ENCODE measurements at places on chromosomes 2 and 18. TPM values are rescaled to one million over a fixed set of nuclear protein-coding genes. Genes with fewer than 3 reads are reported as not detected.

DNA sequence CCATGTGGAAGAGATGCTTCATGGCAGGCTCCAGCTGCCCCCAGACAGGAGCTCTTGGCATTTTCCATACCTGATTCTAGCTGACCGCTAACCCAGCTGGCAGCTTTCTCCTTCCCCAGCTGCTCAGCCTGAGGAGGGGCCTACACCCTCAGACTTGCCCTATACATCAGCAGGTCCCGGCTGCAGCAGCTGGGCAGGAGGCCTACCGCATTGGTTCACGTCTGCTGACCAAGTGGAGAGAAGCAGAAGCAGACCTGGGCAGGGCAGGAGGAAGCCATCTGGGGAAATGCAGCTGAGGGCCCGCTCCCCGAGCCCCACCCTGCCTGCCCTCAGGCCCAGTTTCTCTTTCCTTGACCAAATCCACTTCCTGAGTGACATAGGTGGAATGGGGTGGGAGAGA lies 50.7 kb downstream of the LBH start:
- H3K27me3 ChIP-seq: no peaks in the 10 kb centered on the region
- H3K27ac ChIP-seq: no peak overlapping the region
- no peak for DNase-seq
- H3K4me1 ChIP-seq: peaks cover 13% of the 10 kb centered on the region
- no peak overlapping the region for H3K4me3 ChIP-seq

C1GALT1C1L gene
- total RNA-seq: 0.74 TPM

DNA sequence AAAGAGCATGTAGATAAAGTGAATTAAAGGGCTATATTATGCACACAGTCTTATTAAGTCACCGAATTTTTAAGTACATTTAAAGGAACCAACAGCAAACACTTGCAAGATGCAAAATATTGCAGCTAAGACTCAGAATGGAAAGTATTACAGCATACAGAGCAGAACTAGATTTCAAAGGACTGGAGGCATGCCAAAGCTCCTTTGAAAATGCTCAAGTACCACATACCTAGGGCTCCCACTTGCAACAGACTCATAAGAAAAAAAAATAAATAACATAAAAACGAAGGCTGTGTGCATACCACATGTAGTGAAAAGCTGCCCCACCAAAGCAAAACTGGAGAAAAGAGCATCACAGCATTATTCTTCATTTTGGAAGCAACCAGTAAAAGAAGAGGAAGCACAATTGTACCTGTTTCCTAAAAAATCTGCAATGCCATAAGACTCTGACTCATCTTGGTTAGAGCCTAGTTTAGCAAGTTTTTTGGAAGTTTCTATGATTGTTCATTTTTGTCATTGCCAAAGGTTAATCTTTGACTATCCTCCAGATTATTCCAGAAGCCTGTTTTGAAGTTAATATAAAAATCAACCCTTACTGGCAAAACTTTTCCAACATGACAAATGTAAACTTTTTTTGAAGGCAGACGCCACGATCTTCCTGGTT lies 306.0 kb upstream of the COL3A1 start:
- H3K36me3 ChIP-seq: no peaks in the 10 kb centered on the region
- no peak for DNase-seq
- no peaks in the 10 kb centered on the region for H3K4me1 ChIP-seq
- H3K4me3 ChIP-seq: no peak overlapping the region
- no peaks in the 10 kb centered on the region for H3K27me3 ChIP-seq

UGT1A3 gene
- total RNA-seq: not detected

DNA sequence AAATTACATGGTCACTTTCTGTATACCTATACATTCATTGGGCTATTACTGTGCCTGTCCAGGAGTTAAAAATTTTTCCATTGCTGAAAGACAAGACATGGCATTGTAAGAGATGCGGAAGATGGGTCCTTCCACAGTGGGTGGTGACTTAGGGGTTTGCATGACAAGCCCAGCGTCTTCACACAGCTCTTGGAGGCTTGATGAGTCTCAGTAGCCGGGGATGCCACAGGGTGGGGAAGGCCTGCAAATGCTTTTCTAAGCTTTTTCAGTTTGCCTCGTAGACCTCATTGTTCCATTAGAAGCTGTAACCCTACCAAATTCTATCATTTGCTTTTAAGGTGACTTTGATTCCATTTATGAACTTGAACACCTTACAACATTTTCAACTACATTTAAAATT lies 18.1 kb upstream of the MAPRE3 start:
- DNase-seq: no peak
- H3K27ac ChIP-seq: no peak overlapping the region
- no peaks in the 10 kb centered on the region for H3K4me1 ChIP-seq
- no peak overlapping the region for H3K4me3 ChIP-seq

Measured in activated T-helper 2 cell treated with anti-CD3 and anti-CD28 coated beads, Interferon-gamma antibody, Interleukin-2, Interleukin-4, amounts not matched to agents 10 μg/mL and 5 μg/mL and 100 μg/mL, durations not matched to agents 14 hours and 24 hours and 36 hours (primary cell).